Stimulated activated CD8-positive, alpha-beta memory T cell treated with anti-CD3 and anti-CD28 coated beads, Interleukin-7, amount 100 ng/mL, for 24 hours (primary cell): ENCODE measurements at places on chromosomes 4 and X.

GRCh38 chrX:112803060-112803459 is 37.6 kb downstream of the AMOT start:
- DNase-seq: no peak

DNA sequence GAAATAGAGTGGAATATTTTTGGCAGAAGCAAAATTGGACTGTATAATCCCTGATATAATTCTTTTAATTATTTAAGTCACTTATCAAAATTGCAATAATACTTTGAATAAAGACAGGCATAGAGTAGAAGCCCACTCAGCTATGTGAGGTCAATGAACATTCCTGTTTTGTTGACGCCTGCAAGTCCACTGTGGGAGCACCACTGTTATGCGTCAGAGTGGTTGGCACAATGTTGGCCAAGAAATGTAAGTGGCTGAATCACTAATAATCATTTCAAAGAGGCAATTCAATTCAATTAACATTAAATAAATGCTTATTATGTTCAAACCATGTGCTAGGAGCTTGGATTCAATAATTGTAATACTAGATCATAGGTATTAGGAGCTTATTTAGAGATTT is 221.0 kb downstream of the SPCS3 start:
- DNase-seq: no peak

DNA sequence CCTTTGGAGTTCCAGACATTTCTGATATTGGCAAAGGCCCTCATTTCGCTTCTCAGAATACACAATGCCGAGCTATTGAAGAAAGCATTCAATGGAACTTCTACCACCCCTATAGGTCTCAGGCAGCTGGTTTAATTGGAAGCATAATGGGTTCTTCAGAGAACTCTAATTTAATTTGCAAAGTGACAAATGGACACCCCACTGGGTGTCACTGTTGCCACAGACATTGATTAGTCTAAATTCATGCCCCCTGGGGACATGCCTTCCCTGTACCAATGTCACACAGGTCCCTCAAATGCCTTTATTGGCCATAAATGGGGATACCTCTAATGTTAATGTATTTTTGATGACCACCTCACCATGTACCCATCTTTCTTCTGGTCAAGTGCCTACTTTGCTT is 22.9 kb upstream of the TMEM255A start:
- no peak for DNase-seq

- DNase-seq: no peak
These were observed 52.5 kb upstream of the PPP2R3B start for GRCh38 chrX:439241-439640.

DNA sequence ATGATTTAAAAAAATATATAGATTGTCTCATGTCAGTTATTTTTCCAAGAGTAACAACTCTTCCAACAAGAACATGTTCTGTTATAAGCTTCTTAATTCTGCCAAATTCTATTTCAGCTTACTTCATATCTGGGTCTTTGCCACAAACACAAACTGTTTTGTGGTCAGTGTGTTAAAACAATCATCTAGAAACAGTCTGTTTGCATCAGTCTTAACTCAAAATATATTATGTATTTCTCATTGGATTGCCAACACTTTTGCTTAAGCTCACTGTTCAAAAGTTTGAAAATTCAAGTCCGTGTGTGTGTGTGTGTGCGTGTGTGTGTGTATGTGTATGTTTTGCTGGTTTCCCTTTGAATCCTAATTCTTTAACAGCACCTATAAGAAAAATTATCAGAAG is 752.3 kb upstream of the NDST4 start:
- no peak for DNase-seq

- no peak for DNase-seq
These were observed 11.3 kb downstream of the CACNA1F start for GRCh38 chrX:49221868-49222267.

- no peak for DNase-seq
These were observed 88.5 kb downstream of the HADH start for GRCh38 chr4:108078024-108078733.

DNA sequence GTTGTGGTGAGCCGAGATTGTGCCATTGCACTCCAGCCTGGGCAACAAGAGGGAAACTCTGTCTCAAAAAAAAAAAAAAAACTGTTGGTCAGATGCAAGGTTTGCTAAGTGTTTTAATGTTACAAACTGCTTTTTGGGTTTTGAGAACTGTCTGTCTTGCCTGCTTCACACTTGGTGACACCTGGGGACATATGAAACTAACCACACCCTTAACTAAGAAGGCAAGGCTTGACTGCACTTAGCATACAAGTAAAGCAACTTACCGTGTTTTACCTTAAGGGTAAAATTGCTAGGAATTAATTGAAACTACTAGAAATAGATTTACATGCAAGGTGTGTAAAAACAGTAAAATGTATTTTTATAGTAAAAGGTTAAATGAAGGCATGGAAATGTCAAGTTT is 180.4 kb downstream of the OR13H1 start:
- DNase-seq: no peak

DNA sequence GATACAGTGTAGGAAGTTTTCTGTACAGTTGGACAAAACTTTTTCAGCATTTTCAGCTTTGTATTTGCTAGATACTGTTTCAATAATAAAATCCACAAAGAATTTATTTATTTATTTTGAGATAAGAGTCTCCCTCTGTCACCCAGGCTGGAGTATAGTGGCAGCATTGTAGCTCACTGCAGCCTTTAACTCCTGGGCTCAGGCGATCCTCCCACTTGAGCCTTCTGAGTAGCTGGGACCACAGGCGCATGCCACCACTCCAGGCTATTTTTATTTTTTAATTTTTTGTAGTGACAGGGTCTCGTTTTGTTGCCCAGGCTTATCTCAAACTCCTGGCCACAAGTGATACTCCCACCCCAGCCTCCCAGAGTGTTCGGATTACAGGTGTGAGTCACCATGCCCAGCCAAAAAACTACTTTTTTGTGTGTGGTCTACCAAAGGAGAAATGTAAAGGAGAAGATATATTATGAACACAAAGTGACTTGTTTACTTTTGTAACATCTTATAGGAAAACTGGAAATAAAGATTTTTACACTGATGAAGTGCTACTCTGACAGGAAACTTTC is 13.0 kb upstream of the SOWAHD start:
- DNase-seq: no peak

GRCh38 chrX:5528057-5528456 is 700.6 kb downstream of the NLGN4X start:
- no peak for DNase-seq

- DNase-seq: no peak
These were observed 51.1 kb upstream of the UNC5C start for GRCh38 chr4:95599777-95600400.

DNA sequence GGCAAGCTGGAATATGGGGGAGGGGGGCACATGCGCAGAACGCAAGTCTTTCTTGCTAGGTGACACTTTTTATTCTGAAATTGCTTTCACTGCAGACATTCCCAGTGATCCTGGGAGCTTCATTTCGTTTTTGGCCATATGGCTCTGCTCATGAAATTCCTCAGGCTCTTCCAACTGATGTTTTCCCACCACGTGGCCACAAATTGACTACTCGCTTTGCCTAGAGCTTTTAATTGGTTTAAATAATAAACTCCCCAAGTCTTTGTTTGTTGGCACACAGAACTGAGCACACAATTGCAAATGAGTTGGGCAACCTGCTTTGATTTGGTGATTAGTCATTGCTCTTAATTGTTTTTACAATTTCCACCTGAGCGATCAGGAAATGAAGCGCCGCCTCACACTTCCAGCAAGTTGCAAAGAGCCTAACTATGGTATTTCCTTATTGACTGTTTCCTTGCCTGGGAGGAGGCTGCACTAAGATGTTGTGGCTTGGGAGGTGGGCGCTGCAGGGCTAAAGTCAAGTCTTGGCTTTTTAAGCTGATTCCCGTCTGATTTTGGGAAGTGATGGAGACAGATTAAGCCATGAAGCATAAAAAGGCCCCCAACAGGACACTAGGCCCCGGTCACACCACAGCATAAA is 282.5 kb downstream of the ZIC3 start:
- DNase-seq: no peak

- DNase-seq: no peak
These were observed 95.7 kb upstream of the IQCM start for GRCh38 chr4:149911354-149911753.

DNA sequence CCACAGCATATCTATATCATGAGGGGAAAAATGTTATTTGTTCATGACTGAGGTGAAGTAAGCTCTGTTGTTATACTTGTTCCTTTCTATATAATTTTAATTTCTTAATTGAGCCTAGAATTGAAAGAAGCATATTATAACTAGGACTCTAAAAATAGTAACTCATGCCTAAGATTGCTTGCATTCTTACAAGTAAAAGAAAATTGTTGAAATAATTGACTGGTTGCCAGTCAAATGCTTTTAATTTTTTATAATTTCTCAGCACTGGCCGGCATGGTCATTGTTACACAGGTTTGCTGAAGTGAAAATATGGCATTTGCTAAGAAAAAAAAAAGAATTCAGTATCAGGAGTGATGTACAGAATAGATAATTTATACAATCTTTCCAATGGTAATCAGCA is 104.8 kb downstream of the GASK1B start:
- no peak for DNase-seq

DNA sequence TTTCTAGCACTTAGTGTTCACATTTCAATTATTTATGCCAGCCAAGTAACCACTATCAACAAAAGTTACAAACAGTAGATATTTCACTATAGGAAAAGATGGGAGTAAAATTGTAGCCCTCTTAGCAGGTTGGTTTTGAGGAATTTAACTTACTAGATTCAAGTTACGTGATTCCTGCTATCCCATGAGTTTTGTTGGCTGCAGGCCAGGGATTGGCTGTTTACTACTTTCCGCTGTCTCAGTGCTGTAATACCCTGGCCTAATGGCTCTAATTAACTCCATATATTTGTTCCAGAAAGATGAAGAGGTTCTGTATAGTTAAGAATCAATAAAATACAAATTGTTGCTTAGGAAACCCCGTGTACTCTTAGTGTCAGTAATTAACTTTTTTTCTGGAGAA is 55.5 kb upstream of the MAGED1 start:
- DNase-seq: no peak

- no peak for DNase-seq
These were observed 12.9 kb downstream of the DCK start for GRCh38 chr4:71006203-71006907.

- no peak for DNase-seq
These were observed 9.7 kb upstream of the LAP3 start for GRCh38 chr4:17567271-17567670.

DNA sequence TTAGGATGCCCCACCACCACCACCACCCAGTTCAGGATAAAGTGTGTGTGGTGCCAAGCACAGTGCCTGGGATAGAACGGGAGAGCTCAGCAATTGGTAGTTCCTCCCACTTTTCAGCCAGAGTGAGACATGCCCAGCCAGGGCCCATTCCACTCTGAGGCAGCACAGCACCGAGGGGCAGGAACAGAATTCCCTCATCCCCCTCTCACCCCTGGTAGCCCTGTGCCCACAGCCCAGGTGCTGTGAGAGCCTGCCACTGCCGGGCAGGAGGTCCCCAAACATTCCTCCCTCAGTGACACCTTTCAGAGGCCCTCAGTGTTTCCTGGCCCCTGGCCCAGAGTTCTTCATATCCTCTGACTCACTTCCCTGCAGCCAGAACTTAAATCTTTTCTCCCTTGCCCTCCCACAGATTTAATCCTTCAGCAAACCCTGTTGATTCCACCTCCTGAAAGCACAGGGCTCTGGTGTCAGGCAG is 8.1 kb downstream of the RIPPLY1 start:
- DNase-seq: no peak

DNA sequence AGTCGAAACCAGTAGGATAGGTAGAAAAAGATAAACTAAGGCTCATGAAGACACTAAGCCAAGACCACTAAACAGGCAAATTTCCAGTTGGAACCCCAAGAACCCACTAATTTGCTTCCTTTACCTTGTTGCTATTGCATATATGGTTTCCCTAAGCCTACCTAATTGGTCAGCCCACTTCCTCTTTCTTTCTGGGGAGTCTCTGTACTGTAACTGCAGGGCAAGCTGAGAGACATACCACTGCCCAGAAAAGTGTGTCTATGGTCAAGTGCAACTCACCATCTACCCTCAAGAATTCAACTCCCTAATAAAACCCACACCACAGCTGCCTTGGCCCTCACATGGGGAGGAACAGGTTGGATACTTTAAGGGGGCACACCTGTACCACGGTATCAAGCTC is 28.6 kb downstream of the IDS start:
- no peak for DNase-seq

GRCh38 chr4:16692046-16692445 is 206.4 kb downstream of the LDB2 start:
- no peak for DNase-seq

GRCh38 chr4:109296527-109296926 is 5.9 kb downstream of the COL25A1 start:
- DNase-seq: no peak

DNA sequence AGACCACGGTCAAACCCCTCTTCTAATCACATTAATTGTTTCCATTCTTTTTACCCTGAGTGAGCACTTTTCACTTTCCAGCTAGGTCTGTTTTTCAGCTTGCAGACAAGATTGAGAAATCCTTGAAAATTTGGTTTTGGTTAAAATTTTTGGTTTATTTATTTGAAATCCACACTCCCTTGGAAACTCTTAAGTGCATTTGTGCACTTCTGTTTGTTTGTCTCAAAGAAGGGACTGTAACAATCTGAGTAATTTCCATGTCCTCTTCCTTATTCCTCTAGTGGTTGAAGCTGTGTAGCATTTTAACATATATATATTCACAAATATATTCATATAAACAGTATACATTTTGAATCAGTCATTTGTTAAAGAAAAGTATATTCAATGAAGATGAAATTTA is 333.3 kb downstream of the ANK2 start:
- DNase-seq: no peak

GRCh38 chr4:154044108-154044531 is 255.2 kb upstream of the SFRP2 start:
- DNase-seq: no peak

- DNase-seq: no peak
These were observed 50.2 kb upstream of the BCOR start for GRCh38 chrX:40147971-40148370.

DNA sequence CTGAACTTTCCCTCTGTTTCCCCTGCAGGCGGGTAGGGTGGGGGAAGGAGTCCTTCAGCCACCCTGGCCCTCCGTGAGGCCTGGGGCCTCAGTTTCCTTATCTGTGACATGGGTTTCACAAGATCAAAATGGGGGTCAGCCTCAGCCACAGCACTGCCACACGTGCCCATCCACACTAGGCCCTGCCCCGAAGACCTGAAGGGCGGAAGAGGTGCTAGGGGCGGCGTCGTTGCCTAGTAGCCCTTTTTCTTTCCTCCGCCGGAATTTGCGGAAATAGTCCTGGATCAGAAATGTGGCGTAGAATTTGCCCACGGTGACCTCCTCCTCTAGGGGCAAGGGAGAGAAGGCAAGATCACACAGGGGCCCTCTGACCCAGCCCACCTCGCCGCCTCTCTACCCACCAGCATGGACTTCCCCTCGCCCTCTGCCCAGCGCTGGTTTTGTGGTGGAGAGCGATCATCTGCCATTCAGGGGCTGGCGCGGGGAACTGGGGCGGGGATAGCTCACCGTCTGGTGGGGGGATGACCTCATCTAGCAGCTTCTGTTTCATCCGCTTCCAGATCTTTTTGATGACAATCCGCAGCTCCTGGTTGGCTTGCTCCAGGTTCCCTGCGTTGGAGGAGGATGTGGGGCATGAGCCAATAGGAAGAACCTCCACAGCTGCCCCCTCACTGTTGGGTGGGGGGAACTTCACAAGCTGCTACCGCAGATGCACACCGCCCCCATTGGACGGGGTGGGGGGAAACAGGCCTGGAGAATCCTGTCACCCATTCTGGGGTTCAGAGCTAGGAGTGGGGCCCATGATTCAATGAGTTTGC is 9.7 kb upstream of the SYP start:
- no peak for DNase-seq
